ENCODE measurements at places on chromosomes 1 and 21.

DNA sequence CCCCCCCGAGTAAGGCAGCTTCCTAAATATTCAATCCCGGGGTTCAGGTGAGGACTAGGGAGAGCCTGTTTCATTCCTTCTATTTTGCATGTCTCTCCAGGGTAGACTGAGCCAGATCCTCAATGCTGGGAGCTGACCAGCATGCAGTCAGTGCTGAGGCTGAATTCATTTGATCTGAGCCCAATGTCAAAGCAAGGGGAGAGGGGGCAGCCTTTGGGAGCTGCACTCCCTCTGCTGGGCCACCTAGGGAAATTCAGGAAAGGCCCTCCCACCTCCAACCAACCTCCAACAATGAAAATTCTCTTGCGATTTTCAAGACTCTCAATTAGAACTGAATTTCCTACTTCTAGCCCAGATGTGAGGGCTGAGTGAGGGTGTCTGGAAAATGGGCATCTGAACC, 371.2 kb downstream of the NPHP4 start:
- no peak for DNase-seq

DNA sequence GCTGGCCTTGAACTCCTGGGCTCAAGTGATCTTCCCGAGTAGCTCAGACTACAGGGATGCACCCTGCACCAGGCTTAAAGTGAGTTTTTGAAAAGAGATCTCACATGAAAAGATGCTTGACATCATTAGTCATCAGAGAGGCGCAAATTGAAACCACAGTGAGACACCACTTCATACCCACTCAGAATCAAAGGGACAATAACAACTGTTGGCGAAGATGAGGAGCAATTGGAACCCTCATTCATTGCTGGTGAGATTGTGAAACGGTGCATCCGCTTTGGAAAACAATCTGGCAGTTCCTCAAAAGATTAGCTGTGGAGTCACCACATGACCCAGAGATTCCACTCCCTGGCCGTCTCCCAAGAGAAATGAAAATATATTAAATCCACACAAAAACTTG, 122.3 kb downstream of the PGBD5 start:
- no peak for DNase-seq

DNA sequence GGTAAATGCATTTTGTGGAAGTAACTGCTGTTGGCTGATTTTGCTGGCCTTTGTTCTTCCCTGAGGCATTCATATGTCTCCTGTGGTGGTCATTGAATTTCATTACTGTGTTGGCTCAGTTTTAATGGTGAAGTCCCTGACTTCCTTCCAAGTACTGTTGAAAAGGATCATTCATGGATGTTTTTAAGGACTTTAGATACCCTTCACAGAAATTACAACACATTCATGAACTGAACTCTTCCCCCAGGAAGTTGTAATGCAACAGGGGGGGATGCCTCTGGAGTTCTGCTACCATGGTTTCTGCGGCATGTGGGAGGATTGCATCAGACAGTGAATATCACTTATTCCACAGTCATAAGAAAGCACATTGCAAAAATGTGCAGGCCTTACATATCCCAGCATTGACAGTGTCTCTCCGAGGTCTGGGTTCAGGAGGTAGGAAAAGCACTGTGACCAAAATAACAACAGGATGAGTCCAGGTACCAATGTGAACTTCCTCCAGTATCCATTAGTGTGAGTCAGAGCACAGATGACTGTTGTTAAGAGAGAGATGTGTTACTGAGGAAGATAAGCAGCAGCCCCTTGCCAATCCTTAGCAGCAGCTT, 2.1 kb upstream of the RAB3GAP2 start:
- DNase-seq = no peak

- DNase-seq = no peak
These were observed 3.3 kb upstream of the ZBTB18 start for GRCh38 chr1:244047621-244048255.

DNA sequence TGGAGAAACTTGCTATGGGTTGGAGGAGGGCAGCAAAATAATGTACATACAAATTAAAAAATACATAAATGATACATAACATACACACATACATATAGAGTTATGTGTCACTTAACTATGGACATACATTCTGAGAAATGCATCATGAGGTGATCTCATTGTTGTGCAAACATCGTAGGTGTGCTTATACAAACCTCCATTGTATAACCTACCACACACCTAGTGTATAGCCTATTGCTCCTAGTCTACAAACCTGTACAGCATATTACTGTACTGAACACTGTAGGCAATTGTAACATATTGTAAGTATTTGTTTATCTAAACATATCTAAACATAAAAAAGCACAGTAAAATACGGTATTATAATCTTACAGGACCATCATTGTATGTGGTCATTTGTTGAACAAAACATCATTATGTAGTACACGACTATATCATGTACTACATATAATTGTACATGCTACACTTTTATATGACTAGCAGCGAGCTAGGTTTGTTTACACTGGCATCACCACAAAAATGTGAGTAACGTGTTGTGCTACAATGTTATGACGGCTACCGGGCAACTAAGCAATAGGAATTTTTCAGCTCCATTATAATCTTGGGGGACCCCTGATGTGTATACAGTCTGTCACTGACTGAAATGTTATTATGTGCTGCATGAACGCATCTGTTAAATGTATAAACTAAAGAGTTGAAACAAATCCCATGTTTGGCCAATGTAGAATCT, 35.5 kb downstream of the ITGB3BP start:
- DNase-seq = no peak

GRCh38 chr1:233664804-233665574, 51.1 kb downstream of the KCNK1 start:
- DNase-seq = no peak

GRCh38 chr1:222064388-222065211, 322.7 kb upstream of the DUSP10 start:
- no peak for DNase-seq
